ENCODE measurements at places on chromosomes 2 and 18.

DNA sequence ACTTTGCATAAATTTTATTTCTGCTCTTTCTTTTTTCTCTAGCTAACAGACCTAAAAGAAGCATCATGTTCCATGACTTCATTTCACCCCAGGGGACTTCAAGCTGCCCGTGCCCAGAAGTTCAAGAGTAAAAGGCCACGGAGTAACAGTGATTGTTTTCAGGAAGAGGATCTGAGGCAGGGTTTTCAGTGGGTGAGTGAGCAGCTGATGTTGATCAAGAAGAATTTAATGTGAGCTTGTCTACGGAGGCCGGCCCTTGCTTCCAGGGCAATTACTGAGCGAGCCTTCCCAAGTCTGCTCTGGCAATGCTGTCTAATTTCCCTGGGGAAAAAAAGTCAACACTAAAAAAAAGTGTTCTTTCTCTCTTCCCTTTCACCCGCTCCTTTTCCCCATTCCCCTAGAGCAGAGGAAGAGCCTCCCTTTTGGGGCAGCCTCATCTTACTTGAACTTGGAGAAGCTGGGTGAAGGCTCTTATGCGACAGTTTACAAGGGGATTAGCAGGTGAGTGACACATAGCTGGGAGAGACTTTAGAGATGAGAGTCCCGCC, 1.2 kb downstream of the CDK15 start:
- no peak for DNase-seq

DNA sequence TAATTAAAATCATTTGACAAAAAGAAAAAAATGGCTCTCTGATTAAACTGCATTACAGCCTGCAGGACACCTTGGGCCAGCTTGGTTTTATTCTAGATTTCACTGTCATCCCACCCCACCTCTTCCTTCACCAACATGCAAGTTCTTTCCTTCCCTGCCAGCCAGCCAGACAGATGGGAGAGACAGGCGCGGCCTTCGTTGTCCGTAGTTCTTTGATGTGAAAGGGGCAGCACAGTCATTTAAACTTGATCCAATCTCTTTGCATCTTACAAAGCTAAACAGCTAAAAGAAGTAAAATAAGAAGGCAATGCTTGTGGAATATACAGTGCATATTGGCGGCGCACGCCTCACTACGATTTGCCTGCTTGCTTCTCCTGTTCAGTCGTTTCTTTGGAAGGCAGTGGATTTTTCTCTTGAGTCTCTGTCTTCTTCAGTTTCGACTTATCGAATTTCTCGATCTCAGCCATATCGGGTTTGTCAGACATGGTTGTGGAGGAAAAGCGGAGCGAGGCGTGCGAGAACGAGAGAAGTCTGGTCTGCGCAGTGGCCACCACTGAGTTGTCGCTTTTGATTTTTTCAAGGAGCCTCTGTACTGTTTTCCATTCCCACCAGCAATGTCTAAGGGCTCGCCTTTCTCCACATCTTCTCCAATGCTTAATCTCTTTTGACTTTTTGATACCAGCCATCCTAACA, 22.4 kb downstream of the COLEC11 start:
- DNase-seq = no peak

- no peak for DNase-seq
Measured at GRCh38 chr2:6449343-6449742, 416.4 kb downstream of the CMPK2 start.

GRCh38 chr18:47929681-47930198, 719 bp downstream of the SMAD2 start:
- DNase-seq = no peak

GRCh38 chr18:57527556-57528229, 58.8 kb downstream of the FECH start:
- DNase-seq = no peak

GRCh38 chr2:35415282-35415681, 940.3 kb upstream of the CRIM1 start:
- DNase-seq = no peak

DNA sequence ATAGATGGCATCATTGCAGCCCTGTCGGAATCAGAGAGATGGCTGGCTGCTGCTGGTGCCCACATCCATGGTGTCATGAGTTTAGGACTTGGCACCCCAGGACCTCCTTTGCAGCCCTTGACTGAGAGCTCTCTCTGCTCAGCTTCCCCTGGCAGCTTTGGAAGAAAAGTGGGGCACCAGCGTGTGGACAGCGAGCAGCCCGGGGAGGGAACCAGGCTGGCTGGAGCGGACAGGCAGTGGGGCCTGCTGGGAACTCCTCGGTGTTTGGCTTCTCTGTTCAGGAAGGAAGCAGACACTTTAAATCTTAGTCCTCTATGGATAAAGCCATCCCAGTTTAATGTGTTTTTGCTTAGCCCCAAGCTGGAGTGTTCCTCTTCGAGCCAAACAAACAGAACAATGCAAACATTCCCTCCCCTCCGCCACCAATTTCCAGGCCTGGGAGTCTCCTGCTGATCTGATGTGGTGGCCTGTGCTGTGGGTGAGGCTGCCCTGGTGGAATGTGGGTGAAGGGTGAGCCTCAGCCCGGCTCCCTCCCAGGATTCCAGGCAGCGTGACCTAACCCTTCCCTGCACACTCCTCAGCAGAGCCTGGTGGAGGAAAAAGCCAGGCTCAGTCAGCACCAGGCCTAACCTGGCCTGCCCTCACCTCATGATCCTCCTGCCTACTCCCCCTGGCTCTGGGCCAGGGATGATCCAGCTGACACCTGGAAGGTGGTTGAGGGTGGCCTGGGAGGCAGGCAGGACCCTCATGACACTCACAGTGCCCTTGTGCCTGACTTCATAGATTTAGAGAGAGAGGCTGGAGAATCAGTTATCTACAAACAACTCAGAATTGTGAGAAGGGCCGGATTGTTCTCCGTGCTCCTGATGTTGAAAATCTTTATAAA, 21.6 kb upstream of the ITGB6 start:
- DNase-seq = no peak

DNA sequence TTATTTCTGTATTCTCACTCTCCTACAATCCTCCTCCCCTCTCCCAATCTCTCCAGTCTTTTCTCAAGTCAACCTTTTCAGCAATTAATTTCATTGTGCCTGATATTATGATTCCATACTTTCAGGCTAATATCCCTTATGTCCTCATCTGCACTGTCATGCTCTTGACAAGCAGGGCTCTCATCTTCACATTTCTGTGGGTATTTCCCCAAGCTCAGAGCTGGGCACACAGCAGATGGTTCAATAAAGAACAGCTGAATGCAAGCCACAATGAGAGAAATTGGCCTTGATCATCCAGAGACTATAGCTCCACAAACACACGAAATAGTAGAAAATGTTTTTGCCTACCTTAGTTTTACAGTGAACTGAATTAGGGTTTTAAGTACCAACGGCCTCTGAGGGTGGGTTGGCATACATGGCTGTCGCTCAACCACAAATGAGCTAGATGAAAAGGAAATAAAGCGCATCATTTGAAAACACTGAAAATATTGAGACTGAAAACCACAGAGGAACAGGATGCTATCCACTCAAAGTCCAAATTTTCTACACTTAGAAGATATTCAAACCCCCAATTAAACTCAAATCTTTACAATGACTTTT, 47.5 kb upstream of the STAT1 start:
- DNase-seq = no peak

DNA sequence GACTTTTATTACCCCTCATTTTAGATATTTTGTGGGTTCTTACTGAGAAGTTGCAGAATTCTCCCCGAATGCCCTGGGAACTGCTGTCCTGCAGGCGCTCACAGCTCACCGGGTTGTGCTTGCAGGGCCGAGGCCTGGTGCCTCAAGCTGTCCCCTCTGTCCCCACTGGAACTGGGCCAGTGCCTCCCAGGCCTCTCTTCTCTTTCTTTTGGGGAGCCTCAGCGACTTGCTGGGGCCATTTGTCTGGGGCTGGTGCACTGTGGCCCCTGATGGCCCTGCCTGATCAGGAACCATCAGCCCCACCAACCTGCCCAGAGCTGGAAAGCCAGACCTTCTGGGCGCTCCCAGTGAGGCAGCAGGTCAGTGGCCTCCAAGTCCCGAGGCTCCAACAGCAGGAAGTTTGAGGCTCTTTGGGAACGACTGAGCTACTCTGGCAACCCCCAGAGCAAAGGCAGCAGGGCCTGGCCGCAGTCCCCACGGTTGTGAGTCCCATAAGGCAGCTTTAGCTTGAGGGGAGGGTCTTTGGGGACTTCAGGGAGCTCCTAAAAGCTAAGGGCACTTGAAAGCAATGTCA, 14.7 kb upstream of the NEU4 start:
- DNase-seq = no peak

DNA sequence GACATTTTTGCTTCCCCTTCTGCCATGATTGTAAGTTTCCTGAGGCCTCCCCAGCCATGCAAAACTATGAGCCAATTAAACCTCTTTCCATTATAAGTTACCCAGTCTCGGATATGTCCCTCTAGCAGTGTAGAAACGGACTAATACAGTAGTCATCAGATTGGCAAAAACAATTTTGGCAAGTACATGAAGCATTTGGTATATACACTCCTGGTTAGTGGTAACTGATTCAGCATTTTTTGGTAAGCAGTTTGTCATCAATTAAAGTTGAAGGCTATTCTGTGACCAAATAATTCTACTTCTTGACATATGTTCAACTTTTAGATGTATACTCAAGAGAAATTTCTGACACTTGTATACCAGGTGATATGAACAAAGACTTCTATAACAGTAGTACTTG, 190.5 kb upstream of the STON1 start:
- DNase-seq = no peak

DNA sequence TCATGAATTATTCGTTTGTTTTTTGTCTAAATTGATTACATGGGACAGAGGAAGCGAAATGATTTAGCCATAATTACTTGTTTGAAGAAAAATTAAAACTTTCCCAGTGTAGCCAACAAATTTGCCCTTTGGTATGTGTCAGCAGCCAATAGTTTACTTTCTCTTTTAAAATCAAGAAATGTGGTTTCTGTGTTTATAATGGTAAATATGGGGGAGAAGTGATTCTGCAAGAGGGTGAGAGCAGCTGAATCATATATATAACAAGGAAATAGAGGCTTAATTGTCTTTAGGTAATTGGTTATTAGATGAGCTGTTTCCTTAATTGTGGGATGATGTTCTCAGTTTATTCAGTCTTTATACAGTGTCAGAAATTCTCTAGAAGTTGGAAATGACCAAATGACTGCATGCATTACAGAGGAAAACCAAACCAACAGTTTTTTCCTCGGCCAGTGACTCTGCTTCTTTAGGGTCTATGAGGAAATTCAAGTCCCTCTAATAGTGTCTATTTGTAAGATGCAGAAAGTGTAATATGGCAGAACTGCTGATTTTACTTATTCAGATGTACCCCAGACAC, 132.9 kb downstream of the AGPS start:
- no peak for DNase-seq

GRCh38 chr2:120445449-120446143, 99.7 kb downstream of the INHBB start:
- peak; percentile 77 for DNase-seq

DNA sequence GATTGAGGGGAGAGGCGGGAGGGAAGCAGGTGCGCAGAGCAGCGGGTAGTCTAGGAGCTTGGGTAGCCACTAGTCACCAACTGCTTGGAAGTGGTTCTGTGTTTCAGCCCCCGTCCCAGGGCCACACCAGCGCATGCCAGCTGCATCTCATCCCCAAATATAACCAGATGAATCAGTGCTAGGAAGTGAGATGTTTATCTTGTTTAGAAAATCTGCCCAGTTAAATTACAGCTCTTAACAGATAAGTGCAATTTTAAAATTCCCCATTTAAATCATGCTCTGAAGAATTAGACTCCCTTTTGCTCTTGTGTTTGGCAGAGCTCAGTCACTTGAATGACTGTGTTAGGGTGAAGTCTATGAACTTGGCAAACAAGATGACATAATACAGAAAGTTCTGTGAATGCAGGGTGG, 193.8 kb downstream of the SEPTIN10 start:
- no peak for DNase-seq

GRCh38 chr18:10928011-10928771, 221.2 kb downstream of the PIEZO2 start:
- no peak for DNase-seq

- no peak for DNase-seq
Measured at GRCh38 chr18:44437603-44438002, 243.1 kb upstream of the SETBP1 start.

GRCh38 chr18:36025025-36025424, 42.3 kb downstream of the RPRD1A start:
- no peak for DNase-seq

DNA sequence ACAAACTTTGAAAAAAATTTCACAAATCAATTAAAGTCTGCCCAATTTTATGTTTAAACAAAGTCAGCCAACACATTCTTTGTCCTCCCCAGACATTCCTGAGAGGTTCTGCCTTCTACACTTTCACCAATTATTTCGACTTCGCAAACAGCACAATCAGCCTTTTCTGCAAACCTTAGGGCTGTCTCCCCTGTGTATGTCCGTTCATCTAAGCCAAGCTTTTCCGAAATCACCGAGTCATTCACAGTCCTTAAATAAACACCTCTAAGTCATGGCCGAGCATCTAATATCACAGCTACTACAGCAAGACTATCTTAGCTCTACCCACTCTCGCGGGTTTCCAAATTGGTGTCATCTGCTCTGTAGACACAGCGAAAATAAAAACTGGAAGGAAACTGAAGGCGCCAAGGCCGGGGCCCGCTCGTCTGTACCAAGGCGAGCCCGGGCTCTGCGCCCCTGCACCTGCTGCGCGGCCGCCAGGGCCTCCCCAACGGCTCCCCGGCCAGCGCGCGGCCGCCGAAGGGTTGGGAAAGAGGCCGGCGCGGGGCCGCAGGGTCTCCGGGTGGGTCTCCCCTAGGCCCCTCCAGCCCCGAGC, 730 bp downstream of the ODC1 start:
- DNase-seq = peak; percentile 52

GRCh38 chr2:85933753-85934594, 45.2 kb upstream of the ST3GAL5 start:
- no peak for DNase-seq

- no peak for DNase-seq
Measured at GRCh38 chr2:29273685-29274611, 158.7 kb downstream of the CLIP4 start.
